Inflammatory macrophage treated with lipopolysaccharide for 1 hour (primary cell): ENCODE measurements at places on chromosomes 7 and 10.

DNA sequence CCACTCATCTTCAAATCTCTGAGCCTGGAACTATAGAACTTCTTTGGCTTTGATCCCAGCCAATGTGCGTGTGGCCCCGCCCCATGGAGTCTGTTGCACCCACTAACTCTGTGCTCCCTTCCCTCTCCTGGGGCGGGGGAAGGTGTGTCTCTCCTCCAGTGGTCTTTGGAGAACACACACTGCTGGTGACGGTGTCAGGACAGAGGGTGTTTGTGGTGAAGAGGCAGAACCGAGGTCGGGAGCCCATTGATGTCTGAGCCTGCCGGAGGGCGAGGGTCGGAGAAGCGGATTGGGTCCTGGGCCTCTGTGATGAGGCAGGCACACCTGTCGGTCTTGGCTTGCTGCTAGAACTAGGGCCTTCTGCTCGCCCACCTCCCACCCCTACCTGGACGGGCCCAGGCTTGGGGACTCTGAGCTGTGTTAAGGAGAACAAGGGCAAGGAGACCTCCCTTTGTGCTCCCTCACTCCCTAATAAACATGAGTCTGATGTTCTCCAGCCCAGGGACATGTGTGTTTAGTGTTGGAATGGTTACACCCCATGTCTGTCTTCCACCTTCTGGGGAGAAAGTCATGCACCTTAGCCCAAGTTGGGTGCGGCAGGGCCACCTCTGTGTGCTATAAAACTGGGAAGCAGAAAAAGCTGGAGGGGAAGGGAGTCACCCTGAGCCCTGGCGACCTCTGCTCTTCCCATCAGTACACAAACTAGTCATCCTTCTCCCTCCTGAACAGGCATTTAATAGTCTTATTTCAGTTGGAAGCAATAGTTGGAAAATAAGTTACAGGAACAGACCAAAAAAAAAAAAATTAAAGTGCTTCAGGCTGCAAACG, 4.6 kb downstream of the TRAPPC14 start:
- DNase-seq = no peak

- DNase-seq = no peak
Measured at GRCh38 chr10:21518641-21519396, 6.7 kb downstream of the SKIDA1 start.

DNA sequence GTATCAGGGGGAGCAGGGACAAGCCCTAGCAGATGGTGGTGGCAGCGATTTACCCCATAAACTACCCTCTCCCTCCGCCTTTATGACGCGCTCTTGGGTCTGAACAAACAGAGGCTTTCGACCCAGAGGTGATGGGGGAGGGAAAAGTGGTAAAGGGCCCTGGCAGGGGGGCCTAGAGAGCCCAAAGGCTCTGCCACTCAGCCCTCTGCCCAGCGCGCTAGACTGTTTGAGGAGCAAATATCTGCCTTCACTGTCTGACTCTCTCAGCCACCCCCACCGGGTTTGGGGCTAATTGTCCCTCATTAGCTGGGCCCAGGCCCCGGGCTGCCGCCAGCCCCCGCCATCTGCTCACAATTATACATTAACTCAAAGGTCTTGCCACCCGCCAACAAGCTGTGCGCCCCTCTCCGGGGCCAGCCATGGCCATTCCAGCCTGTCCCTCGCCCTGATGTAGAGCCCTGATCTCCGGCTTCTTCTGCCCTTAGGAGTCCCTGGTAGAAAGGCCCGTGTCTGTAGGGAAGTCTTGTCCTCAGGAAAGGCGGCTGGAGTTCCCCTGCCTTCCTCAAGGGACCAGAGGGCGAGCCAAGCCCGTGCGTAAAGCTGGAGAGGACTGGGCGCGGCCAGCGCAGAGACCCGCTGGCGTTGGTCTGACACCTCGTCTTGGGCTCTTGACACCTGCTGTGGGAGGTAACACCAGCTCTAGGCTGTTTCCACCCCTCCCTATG, 1.9 kb upstream of the PAX4 start:
- DNase-seq = no peak

DNA sequence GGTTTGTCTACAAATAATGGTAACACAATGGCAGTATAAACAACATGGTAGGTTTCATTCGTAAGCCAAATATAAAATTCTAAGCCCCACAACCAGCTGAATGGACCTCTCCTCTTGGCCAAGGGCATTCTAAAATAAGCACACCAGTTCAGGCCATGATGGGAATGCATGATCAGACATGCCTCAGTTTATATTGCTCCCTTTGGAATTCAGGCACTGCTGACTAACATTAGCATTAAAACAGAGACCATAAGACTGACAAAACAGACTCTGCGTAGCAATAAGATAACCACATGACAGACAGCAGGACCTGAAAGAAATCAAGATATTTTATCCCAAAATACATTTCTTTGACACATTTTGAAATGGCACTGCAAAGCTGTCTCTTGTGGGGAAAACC, 125.8 kb downstream of the FAM107B start:
- DNase-seq = no peak

DNA sequence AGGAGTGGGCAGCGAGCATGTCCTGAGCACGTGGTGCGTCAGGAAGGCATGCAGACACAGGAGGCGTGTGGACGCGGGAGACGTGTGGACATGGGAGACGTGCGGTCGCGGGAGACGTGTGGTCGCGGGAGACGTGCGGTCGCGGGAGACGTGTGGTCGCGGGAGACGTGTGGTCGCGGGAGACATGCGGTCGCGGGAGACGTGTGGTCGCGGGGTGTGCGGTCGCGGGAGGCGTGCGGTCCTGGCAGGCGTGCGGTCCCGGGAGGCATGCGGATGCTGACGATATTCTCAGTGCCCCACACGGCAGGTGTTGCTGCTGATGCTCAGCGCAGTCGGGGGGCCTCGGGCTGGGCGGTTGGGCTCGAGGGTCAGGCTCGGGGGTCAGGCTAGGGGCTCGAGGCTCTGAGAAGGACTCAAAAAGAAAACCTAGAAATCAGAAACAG, 94.2 kb downstream of the NKX6-2 start:
- DNase-seq = no peak

DNA sequence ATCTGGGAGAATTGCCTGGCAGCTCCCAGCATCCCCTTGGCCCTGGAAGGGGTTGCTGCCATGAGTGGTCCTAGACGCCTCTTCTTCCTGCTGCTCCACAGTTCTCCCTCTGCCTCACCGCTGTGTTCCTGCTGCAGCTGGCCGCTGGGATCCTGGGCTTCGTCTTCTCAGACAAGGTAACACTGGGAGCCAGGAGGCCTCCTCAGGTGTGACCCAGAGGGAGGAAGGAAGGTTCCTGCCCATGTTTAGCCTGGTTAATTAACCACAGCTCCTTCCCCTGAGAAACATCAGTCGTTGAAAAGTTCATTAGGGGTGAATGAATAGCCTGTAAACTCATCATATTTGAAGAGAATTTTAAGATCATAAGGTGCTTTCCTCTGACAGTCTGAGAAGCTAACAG, 18.2 kb downstream of the TSPAN33 start:
- DNase-seq = no peak

- DNase-seq = no peak
Measured at GRCh38 chr10:46523962-46524471, 32.4 kb downstream of the GPRIN2 start.

GRCh38 chr7:73449422-73449821, 15.8 kb downstream of the FZD9 start:
- DNase-seq = no peak

GRCh38 chr10:14009371-14010100, 321.2 kb downstream of the FRMD4A start:
- DNase-seq = no peak
